ENCODE measurements at places on chromosomes 16 and 17. TPM values are rescaled to one million over a fixed set of nuclear protein-coding genes. Genes with fewer than 3 reads are reported as not detected.

The GALR2 gene
- total RNA-seq = 0.20 TPM

GRCh38 chr17:45231481-45232116, 9.9 kb downstream of the FMNL1 start:
- DNase-seq = no peak

DNA sequence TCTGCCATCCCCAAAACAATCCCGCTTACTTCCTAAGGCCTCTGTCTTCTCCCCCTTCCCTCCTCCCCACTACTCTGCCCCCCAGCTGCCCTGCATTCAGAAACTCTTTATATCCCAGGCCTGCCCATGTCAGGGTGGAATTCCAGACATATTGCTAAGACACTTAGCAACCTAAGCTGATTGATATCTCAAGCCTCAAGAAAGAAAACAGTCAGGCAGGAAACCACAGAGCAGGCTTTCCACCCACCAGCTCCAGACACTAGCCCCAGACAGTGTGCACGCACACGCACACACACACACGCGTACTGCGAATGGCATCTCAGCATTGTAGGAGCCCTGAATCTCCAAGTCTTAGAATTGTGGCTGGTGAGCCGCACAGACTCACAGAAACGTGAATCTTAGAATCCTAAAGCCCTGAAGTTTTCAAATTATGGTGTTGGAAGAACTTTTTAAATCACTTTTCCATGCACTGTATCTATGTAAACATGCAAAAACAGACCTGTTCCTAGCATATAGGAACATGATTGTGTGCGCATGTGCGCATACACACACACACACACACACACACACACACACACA, 8.8 kb upstream of the LPCAT2 start:
- DNase-seq = no peak

DNA sequence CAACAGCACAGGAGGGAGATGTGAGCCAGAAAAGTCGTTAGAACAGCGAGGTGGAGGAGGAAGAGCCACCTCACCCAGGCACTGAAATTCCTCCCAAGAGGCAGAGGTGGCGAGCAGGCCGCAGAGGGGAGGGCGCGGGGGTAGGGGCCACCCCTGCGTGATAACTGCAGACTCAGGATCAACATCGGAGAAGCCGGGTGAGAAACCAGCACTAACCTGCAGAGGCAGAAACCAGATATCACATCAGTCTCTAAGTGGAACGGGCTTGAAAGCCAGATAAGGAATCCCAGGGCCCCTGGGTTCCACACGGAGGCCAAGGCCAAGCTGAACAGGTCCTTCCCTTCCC, 39.4 kb upstream of the ZC3H18 start:
- no peak for DNase-seq

DNA sequence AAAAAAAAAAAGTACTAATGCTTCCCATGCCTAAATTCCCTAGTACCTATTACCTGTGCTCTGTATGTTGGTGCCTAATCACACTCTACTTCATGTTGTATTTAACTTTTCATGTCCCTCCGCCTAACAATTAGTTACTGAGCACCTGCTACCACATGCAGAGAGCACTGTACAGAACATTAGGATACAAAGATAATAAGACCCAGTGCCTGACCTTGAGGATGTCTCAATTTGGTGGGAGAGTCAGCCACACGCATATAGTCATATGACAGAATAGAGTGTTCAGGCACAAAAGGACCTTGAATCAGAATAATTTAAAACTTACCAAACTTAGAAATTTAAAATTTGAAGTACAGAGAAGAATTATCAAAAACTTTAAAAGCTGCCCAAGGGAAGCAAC, 42.1 kb downstream of the USP31 start:
- no peak for DNase-seq

Data from mucosa of gallbladder (tissue), 1 donor.